GM13976 (cell line): ENCODE measurements at places on chromosomes 7 and 10.

DNA sequence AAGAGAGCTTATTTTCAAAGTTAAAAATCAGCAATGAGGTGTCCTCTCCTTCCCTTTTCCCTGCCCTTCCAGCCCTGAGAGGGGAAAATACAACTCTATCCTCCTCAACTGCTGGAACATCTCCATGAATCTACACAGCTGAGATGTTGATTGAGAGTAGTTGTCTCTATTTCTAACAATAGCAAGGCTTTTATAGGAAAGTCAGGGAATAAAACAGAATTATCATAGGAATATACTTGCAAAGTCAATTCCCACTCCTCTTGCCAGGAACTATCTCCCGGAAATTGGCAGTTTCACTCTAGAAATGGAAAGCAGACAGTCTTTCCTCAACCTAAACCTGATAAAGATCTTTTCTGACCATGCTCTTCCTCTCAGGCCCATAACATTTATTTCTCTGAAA lies 8.8 kb downstream of the HGF start:
- no peak for DNase-seq

GRCh38 chr10:104045151-104046089 lies 40.3 kb downstream of the COL17A1 start:
- DNase-seq: peak; percentile 48

- DNase-seq: no peak
Observed at GRCh38 chr7:69781412-69781846, 183.2 kb downstream of the AUTS2 start.

GRCh38 chr10:85619832-85620231 lies 746.8 kb downstream of the GRID1 start:
- no peak for DNase-seq

GRCh38 chr7:37671876-37672275 lies 11.7 kb upstream of the GPR141 start:
- DNase-seq: no peak

DNA sequence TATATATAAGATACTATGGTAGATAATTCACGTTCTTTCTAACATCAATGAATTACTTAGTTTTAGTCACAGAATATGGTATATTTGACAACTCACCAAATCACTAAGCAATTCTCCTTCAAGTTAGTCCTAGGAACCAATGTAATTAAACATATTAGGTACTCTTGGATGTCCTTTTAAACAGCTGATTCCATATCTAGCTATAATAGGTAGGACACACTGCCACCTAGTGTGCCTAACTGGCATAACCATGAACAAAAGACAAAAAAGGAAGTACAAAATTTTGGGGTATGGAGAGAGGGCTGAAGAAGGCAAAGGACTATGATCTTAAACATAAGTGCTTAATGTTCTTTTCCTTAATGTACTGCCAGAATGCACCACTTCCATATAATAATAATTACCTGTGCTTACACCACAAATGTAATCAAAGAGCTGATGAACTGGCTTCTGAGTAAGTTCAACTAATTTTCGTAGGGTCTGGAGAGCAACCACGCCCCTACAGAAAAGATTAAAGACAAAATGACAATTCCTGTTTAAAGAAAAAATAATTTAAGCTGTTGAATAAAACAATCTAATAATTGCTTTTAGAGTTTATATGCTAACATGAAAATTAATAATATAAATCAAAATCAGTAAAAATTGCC lies 28.7 kb downstream of the PNPLA8 start:
- DNase-seq: peak; percentile 64

DNA sequence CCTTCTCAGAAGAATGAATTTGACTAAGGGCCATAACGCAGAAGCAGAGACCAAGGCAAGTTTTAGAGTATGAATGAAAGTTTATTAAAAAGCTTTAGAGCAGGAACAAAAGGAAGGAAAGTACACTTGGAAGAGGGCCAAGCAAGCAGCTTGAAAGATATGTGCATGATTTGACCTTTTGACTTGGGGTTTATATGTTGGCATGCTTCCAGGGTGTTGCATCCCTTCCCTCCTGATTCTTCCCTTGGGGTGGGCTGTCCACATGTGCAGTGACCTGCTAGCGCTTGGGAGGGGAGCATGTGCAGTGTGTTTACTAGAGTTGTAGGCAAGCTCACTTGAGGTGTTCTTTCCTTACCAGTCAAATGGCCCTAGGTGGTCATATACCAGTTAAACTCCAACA lies 37.9 kb upstream of the LRRN3 start:
- no peak for DNase-seq
